ENCODE measurements at places on chromosomes 7 and 10. TPM values are rescaled to one million over a fixed set of nuclear protein-coding genes. Genes with fewer than 3 reads are reported as not detected.

DNA sequence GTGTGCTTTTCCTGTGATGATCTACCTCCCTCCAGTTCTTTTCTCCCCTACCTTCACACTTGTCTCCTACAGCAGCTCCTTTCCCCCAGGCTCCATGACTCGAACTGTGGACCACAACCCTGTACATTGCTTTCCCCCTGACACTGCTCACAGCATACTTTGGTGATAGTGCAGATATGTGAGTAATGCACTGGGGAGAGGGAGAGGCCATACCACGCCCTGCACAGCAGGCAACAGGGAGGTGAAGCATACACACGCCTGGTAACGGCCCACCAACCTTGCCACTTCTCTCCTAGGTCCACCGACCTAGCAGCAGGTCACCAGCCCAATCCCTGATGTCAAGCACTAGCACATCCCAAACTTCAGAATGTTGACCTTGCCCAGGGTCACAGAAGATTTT lies 238.2 kb downstream of the GRID1 start:
- peaks cover 11% of the 10 kb centered on the region for H3K27me3 ChIP-seq

DNA sequence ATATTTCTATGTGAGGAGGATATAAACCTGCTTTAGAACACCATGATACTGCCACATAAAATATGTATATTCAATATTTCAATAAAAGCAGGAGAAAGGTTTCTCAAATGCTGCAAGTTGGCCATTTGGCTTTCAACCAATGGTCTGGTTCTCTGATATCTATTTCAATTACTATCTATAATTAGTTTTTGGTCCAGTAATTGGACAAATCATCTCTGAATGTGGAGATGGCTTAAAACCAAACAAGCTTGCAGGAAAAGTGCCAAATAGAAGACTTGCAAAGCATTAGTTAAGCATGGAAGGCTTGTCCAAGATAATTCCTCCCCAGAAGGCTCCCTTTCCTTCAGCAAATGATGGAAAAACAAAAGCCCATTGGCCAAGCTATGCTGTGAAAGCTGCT lies 140.1 kb downstream of the CPEB3 start:
- no peak overlapping the region for H3K27ac ChIP-seq
- H3K4me1 ChIP-seq = no peaks in the 10 kb centered on the region
- no peak for DNase-seq

The GPER1 gene
- total RNA-seq = 0.59 TPM

The BHLHA15 gene
- total RNA-seq = not detected

GRCh38 chr10:121734589-121735045 lies 136.4 kb upstream of the FGFR2 start:
- H3K4me1 ChIP-seq = peaks cover 27% of the 10 kb centered on the region
- no peak for DNase-seq
- no peaks in the 10 kb centered on the region for H3K36me3 ChIP-seq
- no peak overlapping the region for H3K4me3 ChIP-seq

The FXYD4 gene
- total RNA-seq = not detected

The TAS2R41 gene
- not detected for total RNA-seq

DNA sequence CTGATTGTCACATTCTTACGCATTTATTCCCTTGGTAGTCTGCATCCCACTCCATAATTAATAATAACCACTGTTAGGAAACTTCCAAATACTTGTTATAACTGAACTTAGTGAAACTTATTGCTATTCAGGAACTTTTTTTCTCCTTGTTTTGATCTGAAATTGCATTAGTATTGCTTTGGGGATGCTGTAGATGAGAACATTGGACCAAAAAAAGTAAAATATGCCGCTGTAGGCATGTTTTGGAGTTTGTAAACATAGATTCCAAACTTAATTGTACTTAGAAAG lies 1.7 kb downstream of the PPP1R9A start:
- H3K4me3 ChIP-seq = peak overlapping the region; percentile 88
- peak overlapping the region; percentile 76 for H3K27ac ChIP-seq
- H3K4me1 ChIP-seq = no peaks in the 10 kb centered on the region

DNA sequence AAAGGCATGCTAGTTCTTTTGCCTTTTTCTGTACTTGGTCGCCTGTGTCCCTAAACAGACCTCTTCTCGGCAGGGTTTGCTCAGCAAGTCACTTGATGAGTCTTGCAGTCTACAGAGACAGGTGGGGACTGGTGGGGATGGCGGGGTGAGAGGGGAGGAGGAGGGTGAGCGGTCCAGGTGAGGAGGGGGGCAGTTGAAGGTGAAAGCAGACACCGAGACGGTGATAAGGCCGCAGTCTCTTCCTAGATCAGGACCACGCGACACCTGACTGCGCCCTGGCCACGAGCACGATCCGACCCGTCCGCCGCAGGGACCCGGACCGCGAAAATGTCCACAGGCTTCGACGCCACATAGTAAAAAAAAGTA lies 566 bp downstream of the ASNS start:
- peak overlapping the region; percentile 90 for H3K27ac ChIP-seq
- H3K36me3 ChIP-seq = no peaks in the 10 kb centered on the region
- H3K27me3 ChIP-seq = peaks cover 6% of the 10 kb centered on the region
- peak overlapping the region; percentile 93 for H3K4me3 ChIP-seq

DNA sequence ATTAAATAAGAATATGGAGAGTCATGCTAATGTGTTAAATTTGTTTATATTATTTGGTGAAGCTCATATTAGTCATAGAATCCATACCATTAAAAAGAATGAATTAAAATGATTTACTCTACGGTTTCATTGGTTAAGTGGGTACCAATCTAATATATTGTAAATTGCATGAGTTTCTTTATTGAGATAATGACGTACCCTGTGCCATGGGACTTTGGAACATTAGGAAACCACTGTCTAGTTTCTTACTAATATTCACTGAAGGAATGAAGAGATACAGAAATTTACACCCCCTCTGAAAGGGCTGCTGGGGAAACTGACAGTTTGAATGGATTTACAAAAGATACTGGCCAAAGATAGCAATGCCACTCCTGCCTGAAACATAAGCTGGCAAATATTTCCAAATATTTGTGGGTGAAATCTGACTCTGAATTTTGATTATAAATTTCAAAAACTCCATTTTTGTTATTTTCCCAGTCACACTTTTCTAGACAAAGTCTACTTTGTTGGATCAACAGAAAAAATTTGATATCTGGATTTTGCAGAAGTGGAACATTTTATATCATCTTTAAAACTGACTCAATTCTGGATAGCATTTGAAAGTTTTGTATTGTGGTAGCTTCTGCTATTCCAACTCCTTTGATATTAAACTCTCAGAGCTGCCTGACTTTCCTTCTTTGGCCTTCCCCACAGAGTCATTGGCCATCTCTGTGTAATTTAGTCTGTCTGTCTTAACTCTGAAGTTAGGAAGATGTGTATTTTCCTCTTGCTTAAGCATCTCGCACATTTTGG lies 22.3 kb downstream of the MDFIC start:
- H3K4me3 ChIP-seq = no peak overlapping the region
- peaks cover 7% of the 10 kb centered on the region for H3K4me1 ChIP-seq
- H3K27ac ChIP-seq = peak overlapping the region; percentile 86
- DNase-seq = no peak
- no peaks in the 10 kb centered on the region for H3K27me3 ChIP-seq

DNA sequence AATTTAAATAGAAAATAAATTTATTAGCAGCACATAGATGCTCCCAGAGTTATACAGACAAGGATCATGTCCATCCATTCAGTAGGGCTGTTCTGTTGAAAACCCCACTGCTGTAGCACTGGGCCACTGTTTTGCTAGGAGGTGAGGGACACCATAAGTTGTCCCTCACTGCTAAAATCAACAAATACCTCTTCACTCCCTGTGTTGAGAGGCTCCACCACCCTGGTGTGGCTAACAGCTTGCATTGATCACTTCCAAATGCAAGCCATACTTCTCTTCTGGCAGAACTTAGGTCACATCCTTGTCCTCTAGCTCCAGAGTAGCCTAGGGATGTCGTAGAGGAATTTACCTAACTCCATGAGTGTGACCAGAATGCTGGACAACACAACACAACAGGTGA lies 55.4 kb downstream of the MDFIC start:
- no peaks in the 10 kb centered on the region for H3K27me3 ChIP-seq
- H3K4me1 ChIP-seq = peaks cover 14% of the 10 kb centered on the region
- H3K4me3 ChIP-seq = no peak overlapping the region
- H3K36me3 ChIP-seq = no peaks in the 10 kb centered on the region

- DNase-seq = no peak
- no peak overlapping the region for H3K4me3 ChIP-seq
- peaks cover 50% of the 10 kb centered on the region for H3K27me3 ChIP-seq
- H3K4me1 ChIP-seq = peaks cover 2% of the 10 kb centered on the region
- no peaks in the 10 kb centered on the region for H3K36me3 ChIP-seq
These were observed 7.8 kb downstream of the EN2 start for GRCh38 chr7:155465761-155466141.

DNA sequence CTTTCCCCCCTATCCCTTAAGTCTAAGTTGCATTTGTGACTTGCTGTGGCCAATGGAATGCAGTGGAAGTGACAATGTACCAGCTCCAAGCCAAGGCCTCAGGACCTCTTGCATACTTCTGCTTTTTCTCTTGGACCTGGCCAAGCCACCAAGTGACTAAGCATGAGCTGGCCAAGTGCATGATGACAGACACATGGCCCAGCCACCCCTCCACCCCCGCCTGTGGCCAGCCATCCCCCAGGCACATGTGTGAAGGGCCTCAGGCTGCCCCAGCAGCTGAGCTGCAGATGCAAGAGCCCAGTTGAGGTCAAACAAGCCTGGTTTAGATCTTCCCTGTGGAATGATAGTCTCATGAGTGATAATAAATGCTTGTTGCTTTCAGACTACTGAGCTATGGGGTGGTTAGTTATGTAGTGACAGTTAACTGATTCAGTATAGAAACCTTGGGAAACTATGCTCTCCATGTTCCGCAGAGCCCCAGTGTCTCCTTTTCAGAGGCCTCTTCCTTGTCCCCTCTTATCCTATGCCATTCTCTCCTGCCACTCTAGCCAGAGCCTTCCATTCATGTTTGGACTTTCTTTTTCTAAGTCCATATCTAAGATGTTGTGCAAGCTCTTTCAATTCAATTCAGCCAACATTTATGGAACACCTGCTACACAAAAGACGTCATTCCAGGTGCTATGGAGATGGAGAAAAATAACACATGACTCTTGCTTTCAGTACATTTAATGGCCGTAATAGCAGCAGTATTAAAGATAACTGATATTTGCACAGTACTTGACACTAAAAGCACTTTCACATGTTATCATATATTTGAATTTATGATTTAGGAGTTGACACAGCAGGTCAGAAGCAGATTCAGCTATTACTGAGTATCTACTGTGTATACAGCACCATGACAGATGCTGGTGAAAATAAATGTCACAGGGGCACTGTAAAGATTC lies 55.5 kb upstream of the LOXL4 start:
- H3K4me3 ChIP-seq = no peak overlapping the region
- no peak for DNase-seq
- H3K27ac ChIP-seq = no peak overlapping the region
- H3K4me1 ChIP-seq = peaks cover 44% of the 10 kb centered on the region
- peaks cover 15% of the 10 kb centered on the region for H3K27me3 ChIP-seq
- no peaks in the 10 kb centered on the region for H3K36me3 ChIP-seq

The GNGT1 gene
- not detected for total RNA-seq

GRCh38 chr7:66523409-66523808 lies 105.3 kb upstream of the KCTD7 start:
- no peak overlapping the region for H3K4me3 ChIP-seq
- H3K36me3 ChIP-seq = no peaks in the 10 kb centered on the region
- DNase-seq = no peak
- peaks cover 5% of the 10 kb centered on the region for H3K4me1 ChIP-seq
- no peak overlapping the region for H3K27ac ChIP-seq

The ELFN1 gene
- 40.0 TPM for total RNA-seq

DNA sequence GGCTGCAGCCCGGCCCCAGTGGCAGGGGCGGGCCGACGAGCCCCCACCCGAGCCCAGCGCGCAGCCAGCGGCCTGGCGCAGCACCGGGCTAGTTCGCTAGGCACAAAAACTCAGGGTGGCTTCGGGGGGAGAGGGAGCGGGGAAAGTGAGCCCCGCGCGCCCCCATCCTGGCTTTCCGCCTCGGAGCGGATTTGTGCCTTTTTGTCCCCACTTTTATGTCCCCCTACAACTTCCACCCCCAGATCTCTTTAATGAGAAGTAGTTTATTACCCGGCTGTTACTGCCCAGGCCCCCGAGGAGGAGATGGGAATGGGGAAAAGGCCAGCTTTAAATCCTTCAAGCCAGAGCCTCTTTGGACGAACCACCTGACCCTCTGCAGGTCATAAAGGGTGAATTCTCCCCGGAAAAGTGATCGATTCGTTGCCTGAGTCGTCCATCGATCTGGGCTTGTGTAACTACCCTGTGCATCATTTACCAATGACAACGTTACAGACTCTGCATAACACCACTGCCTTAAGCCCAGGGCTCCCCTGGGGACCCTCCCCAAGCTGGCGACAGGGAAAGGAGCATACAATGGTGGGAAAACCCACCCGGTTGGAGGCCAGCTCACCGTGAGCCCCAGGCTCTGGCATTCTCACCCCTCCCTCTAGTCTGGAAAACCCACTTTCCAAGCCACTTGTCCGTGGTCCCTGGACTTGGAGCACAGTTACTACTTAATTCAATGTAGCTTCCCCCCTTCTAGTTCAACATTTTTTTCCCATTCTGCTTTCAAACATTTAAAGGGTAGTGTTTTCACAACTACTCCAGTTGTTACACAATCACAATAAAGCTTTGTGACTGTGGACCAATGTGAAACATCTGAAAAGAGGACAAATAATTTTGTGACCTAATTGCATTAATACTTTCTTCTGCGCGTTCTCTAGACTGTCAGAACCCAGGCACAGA lies 748 bp upstream of the SH3PXD2A start:
- H3K27me3 ChIP-seq = peaks cover 22% of the 10 kb centered on the region
- no peaks in the 10 kb centered on the region for H3K36me3 ChIP-seq
- H3K4me1 ChIP-seq = peaks cover 45% of the 10 kb centered on the region
- peak overlapping the region; percentile 86 for H3K4me3 ChIP-seq
- DNase-seq = peak; percentile 78

The PNLIPRP1 gene
- total RNA-seq = not detected

Data from glutamatergic neuron (in vitro differentiated cells).